ENCODE measurements at places on chromosomes 5 and 9.

DNA sequence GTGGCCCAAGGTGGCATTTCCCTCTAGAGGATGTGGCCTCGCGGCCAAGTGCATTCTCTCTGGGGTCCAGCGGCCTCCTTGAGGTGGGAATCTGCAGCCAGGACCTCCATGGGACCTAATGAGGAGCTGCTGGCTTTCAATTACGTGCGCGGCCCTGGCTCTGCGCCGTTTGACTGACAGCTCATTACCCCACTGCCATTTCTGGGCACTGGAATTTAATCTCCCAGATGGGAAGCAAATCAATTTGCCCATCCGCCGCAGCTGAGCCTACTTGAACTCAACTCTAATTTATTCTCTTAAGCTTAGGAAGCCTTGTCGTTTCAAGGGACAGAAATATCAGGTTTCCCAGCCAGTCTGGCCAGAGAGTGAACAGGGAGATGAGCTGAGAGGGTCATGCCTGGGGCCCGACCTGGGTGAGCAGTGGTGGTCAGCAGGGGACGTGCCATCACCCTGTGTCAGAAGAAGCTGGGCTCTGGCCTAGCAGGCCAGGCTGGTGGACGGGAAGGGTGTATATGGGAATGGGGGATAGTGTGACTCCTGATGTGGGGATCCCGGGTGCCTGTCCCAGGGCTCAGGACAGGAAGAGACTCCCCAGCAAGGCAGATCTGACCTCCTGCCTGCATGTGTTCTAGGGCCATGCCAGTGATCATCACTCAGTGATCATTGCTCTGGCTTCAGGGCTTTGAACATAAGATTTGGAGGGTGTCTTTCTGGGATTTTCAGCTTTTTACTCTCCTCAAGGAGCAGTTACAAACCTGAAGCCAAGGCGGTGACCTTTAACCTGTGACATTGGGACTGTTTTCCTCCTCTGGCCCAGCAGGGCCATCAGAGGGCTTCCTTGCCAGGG, 69.7 kb downstream of the MACROH2A1 start:
- DNase-seq = no peak

GRCh38 chr9:93183663-93184431, at the start of gene WNK2:
WNK2 (plus strand) TSS chr9:93184139; CDS start chr9:93184930, 791 bp downstream.
- DNase-seq = peak; percentile 64

DNA sequence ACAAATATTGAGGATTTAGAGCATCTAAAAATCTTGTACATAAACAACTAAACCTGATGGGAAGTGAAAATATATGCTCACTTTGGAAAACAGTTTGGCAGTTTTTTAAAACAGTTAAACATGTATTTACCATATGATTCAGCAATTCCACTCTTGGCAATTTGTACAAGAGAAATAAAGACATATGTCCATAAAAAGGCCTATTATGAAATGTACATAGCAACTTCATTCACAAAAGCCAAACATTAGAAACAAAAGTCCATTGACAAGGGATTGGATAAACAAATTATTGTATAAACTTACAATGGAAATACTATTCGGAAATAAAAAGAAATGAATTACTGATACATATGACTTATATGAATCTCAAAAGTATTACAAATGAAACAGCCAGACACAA, 196.2 kb upstream of the SLC24A2 start:
- DNase-seq = no peak

GRCh38 chr5:93870649-93871048, 129.2 kb upstream of the POU5F2 start:
- DNase-seq = no peak

GRCh38 chr5:1280177-1281037, 14.5 kb downstream of the TERT start:
- DNase-seq = no peak

DNA sequence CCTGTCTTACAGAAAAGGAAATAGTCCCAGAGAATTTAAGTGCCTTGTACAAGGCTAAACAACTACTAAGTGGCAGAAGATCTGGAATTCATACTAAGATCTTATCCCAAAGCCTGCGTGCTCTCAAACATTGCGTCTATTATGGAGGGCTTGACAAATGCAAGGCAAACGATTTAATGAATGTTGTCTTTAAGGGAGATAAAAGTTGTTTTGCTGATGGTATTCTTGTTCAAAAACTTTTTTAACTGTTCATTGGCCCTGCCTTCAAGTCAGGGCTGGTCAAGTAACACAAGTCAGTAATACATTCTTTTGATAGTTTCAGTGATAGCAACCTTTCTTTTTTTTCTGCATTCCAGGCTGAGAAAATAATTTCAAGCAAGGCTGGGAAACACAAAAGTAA, 1.7 kb upstream of the SLC38A9 start:
- no peak for DNase-seq

DNA sequence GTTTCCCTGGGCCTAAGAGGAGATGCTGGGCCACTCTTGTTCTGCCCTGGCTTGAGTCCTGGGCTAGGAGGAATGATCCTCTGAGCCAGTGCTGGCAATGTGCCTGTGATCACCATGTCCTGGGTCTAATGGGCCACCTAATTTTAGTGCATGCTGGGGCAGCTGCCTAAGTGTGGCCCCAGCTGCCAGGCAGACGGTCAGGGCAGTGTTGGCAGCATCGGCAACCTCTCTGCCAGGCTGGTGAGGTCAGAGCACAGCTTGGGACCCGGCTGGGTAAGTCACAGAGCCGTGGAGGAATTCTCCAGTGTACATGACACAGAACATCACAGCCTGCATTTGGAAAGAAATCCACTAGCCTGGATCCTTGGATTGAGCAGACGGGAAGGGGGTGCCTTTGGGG, 21.4 kb upstream of the PITX1 start:
- DNase-seq = no peak

DNA sequence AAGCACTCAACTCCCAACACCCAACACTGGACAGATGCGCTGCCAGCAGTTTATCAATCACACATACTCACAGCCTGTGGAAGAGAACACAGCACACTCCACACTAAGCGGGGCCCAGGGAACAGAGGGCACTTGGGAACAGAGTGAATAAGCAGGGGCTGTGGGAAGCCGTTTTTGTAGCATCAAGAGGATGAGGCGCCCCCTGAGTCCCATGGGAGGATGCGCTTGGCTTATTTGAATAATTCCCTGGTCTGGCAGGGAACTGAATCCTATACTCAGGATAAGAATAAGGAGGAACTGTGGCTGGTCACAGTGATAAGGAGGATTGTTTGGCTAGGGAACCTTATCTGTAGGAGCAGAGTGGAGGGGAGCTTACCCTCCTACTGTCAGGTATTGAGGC, 96.1 kb upstream of the DNAH5 start:
- peak; percentile 36 for DNase-seq

DNA sequence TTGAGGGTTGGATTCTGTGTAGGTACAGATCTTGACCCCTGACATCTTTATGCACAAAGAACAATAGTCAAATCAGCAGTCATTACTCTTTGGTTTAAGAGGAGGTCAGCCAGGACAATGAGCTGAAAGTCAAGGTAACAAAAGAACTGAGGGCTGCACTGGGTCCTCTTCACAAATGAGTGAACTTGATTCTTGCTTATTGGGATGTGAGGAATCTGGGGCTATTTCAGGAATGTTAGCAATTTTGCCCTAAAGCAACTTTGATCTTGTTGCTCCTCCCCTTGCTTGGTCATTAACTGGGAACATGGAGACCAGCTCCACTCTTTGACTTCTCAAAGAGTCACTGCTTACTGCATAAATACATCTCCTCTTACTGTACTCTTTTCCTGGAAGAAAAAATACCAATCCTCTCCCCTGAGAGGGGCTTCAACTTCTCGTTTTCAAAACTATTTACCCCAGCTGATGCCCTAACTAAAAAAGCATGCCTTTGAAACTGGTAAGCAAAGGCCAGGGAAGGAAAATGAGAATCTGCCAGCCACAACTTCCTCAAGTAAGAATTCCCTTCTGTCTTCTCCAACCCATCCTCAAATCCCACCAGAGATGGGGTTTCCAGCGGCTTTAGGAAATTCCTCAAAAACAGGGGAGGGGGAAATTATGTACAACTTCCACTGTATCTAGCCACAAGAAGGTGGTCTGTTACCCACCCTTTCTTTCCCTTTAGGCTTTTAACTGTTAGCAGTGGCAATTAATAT, 368.3 kb downstream of the ENC1 start:
- DNase-seq = peak; percentile 80

- no peak for DNase-seq
Measured at GRCh38 chr5:167999182-167999581, 292.3 kb upstream of the WWC1 start.

DNA sequence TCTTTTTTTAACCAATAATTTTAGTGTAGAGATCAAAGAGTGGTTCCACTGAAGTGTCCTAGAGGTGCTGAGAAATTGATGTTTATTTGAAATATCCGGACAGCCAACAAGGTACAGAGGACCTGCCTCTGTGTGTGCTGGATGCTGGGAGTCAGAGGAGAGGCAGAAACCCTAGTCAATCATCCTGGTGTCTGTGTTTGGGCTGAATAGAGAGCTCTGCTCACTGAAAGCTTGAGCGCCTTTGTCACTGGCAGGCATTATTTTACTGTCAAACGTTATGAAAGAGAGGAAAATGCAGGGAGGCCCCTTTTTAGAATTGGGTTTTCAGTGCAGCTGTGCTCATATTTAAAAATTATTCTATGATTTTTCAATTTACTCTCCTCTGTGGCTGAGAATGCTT, 480.3 kb upstream of the TYRP1 start:
- DNase-seq = no peak

DNA sequence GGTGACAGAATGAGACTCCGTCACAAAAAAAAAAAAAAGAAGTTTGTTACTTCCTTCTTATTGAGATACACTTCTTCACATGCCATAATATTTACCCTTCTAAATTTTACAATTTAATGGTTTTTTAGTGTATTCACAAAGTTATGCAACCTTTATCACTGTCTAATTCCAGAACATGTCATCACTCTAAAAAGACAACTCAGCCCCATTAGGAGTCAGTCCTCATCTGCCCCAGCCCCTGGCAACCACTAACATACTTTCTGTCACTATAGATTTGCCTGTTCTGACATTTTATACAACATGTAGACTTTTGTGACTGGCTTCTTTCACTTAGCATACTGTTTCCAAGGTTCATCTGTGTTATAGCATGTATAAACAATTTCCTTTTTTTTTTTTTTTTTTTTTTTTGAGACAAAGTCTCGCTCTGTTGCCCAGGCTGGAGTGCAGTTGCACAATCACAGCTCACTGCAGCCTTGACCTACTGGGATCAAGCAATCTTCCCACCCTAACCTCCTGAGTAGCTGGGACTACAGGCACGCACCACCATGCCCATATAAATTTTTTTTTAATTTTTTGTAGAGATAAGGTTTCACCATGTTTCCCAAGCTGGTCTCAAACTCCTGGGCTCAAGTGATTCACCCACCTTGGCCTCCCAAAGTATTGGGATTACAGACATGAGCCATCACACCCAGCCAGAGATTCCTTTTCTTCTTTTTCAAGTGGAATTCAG, 18.0 kb downstream of the AQP3 start:
- DNase-seq = no peak

- no peak for DNase-seq
Measured at GRCh38 chr5:154456540-154456939, 10.7 kb downstream of the SAP30L start.

DNA sequence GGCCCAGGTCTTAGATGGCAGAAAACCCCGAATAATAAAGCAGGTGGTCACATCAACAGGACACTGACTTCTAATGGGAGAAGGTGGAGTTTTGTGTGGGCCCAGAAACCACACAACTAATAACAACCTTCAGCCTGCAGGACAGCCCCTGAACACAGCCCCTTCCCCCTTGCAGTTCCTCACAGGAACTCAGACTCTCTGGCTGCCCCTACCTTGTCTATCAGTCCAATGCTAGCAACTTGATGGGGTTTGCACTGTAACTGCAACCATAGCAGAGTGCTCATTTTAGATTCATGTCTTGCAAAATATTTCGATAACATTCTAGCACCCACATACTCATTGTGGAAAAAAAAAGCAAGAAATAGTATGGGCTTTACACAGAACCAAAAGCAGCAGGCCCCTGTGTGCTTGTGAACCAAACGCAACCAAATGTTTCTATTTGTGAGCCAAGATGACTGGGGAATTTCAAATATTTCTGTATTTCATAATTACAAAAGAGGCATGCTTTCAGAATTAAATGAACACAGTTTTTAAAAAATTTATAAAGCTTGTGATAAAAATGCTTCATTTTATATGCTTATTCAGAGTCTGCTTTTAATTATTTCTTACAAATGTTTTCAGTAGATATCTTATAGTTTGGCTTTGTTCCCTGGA, 62.7 kb upstream of the PDE4D start:
- peak; percentile 10 for DNase-seq

DNA sequence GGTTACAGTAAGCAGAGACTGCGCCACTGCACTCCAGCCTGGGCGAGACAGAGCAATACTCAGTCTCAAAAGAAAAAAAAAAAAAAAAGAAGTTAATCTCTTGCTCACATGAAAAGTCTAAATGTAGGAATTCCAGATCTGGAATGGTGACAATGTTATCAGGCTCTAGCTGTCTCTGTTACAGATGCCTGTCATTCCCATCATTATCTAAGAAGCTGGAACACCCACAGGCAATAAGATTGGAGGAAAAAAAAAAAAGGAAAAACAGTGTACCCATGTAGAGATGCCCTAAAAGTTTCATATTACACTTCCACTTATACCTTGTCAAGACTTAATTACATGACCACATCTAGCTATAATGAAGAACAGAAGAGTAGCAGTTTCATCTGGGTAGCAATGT, 38.2 kb downstream of the PTBP3 start:
- no peak for DNase-seq

- DNase-seq = no peak
Measured at GRCh38 chr5:145867806-145868205, 5.0 kb downstream of the GRXCR2 start.

- DNase-seq = no peak
Measured at GRCh38 chr5:118006219-118006618, 982.1 kb downstream of the DTWD2 start.

DNA sequence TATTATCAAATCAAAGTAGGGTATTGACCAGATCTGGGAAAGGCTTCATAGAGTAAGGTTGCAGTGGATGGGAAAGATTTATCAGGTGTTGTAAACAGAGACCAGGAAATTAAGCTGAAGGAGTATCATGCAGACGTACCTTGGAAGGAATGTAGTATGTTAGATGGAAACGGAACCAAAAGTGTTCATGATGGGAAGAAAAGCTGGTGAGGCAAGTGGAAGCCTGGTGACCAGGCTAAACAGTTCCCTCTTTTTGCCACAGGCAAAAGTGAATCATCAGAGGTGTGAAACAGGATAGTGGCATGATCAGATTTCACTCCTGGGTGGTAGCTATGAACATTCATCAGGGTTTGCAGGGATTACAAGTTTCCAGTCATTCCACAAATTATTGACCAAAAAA, 780.1 kb upstream of the DMAC1 start:
- DNase-seq = no peak

- DNase-seq = no peak
Measured at GRCh38 chr5:127916885-127917573, 166.5 kb upstream of the SLC12A2 start.

GRCh38 chr9:123679330-123679987, 250.5 kb downstream of the DENND1A start:
- no peak for DNase-seq

Measured in GM23338 (cell line).